GM19239 (cell line): ENCODE measurements at places on chromosomes 7 and 10.

DNA sequence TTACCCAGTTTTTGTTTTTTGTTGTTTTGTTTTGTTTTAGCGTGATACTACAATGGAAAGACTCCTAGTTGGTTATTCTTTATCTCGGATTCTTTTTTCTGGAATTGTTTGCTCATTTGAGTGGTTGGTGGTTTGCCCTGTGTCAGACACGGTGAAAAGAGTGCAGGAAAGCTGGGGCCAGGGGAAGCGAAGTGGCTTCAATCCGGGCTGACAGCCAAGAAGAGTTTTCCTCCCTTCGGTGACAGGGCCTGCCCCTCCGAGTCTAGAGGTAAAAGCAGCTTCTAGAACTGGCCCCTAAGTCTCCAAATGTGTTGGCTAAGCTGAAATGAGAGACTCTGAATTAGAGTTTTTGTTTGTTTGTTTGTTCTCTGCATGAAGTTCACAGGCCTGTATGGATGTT, 5.7 kb upstream of the AP5Z1 start:
- DNase-seq, result no peak

GRCh38 chr10:124160943-124161582, 67.7 kb upstream of the CHST15 start:
- no peak for DNase-seq

DNA sequence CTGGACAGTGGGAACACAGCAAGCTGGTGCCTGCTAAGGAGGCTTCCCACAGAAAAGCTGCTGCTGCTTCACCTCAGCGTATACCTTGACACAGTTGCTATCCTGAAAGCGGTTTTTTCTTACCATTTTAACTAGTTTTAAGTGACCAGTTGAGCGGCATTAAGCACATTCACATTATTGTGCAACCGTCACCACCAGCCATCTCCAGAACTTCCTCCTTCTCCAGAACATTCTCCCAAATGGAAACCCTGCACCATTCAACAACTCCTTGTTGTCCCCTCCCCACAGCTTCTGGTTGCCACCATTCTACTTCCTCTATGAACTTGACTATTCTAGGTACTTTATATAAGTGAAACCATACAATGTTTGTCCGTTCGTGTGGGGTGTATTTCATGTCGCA, 169.9 kb downstream of the SNX10 start:
- DNase-seq, result no peak

DNA sequence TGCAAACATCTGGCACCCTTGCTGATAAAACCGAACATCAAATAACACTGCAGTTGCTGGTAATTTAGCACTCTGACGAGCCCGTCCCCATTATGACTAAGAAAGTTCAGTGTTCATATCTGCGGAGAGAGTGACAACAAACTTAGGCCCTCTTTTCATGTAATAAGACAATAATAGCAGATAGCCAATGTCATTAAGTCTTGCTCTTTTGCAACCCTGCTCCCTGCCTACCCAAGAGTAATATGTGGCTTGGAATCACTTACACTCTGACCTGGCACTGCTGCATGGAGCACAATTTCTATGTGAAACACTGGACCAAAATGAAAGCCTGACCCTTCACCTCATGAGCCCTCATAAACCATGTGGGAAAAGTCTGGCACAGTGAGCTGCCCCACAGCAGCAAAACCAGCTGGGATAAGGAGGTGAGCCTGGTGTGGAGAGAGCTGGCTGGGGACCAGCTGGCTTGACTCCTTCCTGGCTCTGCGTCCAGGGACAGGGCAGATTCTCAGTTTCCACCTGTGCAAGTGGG, 86.5 kb downstream of the HIPK2 start:
- DNase-seq, result no peak

- no peak for DNase-seq
These were observed 179.3 kb downstream of the NPSR1 start for GRCh38 chr7:34837316-34837715.

DNA sequence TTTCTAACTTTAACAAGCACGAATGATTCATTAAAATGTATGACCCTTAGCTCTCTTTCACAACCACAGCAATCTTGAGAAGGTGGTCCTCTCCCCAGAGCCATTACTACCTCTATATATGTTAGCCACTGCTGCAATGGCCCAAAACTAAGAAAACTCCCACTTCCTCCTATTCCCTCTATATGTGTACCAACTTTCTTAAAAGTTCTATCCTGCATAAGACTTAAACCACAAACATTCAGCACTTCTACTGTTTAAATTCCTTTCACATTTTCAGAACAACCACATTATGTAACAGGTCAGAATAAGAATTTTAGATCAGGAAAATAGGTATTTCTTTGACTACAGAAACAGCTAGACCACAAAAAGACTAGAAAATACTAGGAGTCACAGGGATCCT, 36.2 kb downstream of the WASL start:
- no peak for DNase-seq

DNA sequence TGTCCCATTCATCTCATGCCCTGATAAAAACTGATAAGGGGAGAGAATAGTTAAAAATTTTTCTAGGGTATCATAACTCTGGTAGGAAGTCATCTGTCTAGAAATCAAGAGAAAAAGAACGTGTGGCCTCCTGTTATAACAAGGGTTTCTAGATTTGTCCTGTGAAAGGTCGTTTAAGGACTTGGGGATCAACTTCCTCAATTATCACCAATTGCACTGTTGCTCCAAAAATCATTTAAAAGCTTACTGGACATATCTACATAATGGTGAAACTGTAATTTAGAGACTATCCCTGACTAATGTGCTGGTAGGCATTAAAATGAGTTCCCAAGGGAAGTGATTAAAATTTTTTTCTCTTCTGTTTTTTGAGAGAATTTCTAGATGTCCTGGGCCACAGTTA, 58.2 kb downstream of the GPR141 start:
- no peak for DNase-seq

DNA sequence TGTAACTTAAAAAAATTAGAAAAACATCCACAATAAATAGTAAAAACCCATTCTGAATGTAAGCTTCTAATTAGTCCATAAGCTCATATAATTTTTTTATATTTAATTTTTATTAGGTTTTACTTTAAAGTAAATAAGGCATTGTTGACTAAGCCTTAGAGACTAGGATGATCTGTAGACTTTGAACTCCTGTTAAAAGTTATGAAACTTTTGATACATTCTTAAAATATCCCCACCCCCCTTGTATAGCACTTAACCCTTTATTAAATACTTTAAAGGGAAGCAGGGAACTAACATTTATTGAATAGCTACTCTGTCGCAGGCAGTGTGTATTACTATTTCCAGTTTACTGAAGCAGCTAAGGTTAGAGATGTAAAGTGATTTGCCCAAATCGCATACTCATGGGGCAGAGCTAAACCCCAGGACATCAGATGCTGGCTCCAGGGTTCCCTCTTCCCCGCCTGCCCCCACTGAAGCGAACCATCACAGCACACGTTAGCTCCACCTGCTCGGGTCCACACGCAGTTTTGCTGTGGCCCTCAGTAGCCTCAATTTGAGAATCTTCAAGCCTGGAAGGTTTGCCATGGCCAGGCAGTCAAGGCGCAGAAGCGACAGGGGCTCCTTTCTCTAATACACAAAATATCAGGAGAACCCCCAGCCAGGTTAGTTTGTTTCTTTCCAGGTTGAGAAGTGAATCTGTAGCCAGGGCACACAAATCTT, 762 bp downstream of the PON1 start:
- DNase-seq, result no peak

- no peak for DNase-seq
These were observed 46.1 kb downstream of the TNPO3 start for GRCh38 chr7:129008645-129009414.

GRCh38 chr10:15504101-15504840, 133.2 kb upstream of the FAM171A1 start:
- no peak for DNase-seq

DNA sequence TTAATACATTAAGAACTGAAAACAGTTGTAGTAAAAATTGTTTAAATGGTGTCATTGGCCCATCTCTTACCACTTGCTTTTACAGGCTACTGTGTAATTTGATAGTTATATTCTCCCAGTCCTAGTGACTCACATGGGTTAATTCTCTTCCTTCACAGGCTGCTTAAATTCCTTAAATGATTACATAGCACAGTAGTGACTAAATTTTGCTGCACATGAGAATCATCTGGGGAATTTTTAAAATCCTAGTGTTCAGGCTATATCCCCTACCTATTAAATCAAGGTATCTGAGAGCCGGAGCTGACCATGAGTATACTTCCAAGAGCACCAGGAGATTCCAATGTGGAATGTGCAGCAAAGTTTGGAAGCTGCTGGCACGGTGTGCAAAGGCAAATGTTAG, 45.3 kb upstream of the ZNF800 start:
- DNase-seq, result no peak

DNA sequence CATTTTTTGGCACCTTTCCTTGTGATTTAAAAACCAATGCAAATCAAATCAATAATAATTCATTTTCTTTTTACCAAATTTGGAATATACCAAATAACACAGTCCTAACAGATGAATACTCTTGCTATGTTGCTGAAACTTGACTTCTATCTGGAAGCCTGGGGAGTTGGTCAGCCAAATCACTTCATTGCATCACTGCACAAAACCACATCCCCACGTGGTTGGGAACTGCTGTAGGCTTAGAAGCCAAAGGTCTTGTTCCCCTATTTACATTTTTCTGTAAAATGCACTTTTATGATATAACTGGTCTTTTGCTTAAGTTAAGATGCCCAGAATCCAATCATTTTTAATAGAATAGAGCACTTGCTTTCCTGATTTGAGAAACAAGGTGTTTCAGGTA, 15.2 kb downstream of the GPR85 start:
- DNase-seq, result no peak
